Kasumi-1 (cell line): ENCODE measurements at places on chromosomes 12 and 14.

DNA sequence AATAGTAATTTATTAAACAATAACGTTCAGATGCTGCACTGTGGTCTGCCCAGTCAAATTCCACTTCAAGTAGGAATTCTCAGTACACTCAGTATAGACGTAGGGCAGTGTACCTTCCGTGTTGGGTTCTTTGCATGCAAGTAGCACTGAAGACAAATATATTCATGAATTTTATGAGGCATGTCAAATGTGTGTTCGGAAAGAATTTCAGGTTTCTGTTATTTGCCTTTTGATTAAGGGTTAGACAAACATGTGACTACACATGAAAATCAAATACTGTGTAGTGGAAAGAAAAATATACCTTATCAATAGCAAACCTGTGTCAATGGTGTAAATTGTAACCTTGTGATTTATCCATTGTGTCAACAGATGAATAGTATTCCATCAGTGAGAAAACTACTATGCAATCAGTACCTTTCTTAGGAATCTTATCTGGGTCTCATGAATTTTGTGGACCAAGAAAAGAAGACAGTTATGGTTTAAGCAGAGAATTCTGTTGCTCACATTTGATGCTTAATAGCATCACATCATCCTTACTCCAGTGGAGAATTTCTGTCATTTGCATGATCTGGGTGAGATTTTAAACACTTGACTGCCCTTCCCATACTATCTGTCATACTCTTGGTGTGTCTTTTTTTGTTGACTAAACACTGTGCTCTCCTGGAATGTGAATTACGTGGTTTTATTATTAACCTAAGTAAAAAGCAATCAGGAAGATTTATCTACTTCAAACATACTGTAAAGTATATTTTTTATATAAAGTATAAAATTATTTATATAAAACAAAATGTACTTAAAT is 13.3 kb downstream of the TMEM260 start:
- no peak for DNase-seq

GRCh38 chr14:69574263-69574953 is at the start of gene CCDC177:
TSS of gene CCDC177 (minus strand) at chr14:69574871. CDS start at chr14:69573622, 1,249 bp downstream.
- peak; percentile 47 for DNase-seq

- no peak for DNase-seq
Observed at GRCh38 chr12:18492372-18493025, 231.2 kb downstream of the PIK3C2G start.

GRCh38 chr12:24415934-24416333 is 466.5 kb upstream of the SOX5 start:
- DNase-seq: no peak

DNA sequence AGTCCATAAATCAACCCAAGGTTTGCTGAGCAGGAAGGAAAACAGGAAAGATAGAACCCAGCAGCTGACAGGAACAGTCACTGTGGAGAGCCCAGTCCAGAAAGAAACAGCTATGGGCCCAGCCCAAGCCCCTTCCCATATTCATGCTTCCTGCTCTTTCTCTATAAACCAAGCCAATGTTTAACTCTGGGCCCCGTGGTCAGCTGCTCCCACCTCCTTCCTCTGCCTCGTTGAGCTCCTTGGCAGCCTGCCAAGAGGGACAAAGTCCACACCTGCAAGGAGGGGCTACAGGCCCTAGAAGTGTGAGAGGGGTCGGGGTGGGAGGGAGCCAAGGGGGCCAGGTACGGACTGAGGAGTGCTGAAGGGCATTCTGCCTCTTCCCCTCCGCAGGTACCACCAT is 10.0 kb downstream of the SLC6A13 start:
- DNase-seq: no peak

DNA sequence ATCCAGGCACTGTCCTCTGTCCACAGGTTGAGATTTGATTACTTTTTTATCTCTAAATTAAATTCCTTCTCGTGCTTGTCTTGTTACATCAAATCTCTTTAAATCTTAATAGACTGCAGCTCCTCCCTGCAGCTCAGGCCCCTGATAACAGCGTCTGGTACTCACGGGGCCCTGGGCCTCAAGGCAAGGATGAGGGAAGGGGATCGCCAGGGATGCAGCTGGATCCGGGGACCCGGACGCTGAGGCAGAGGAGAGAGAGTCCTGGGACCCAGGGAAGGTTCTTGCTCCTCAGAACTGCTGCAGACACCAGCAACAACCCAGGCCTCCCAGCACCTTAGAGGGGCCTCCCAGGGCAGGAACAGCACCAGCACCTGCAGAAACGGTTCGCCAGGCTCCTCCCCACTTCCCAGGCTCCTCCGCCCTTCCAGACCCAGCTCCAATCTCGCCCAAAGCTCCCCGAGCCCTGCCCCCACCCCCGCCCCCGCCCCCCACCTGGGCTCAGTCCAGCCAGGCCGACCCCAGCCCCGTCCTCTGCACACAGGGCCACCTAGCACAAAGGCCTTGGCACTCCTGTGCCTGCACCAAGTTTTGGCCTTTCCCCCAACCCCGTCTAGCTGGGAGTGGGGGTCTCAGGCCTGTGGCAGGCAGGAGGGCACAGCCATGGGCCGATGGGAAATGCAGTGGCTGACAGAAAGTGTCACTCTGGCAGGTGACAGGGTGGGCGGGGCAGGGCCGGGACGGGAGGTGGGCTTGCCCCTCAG is 60.3 kb upstream of the GALNT9 start:
- no peak for DNase-seq

DNA sequence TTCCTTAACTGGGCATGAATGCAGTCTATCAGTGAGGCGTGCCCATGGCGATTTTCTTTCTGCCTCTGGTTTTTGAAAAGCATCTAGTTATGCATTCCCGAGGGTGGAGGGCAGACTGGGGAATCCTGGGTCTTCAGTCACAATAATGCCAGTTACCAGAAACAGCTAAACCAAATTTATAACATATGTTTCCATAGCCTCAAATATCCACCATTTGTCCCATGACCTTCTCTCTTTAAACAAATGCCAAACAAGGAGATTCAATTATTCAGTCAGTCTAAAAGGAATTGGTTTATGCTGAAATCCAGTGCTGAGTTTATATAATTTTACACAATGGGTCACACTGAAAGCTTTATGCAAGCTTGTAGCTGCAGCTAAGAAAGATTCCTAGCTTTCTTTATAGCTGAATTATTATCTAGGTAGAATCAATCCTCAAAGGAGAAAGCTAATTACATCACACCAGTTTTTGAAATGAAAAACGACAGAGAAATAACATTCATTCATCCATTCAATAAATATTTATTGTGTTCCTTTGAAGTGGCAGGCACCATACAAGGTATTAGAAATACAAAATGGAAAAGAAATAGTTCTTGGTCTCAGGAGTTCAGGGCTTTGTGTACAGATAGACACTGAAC is 131.3 kb upstream of the RAP1B start:
- DNase-seq: no peak

- no peak for DNase-seq
Observed at GRCh38 chr14:53569446-53569845, 387.2 kb downstream of the BMP4 start.

DNA sequence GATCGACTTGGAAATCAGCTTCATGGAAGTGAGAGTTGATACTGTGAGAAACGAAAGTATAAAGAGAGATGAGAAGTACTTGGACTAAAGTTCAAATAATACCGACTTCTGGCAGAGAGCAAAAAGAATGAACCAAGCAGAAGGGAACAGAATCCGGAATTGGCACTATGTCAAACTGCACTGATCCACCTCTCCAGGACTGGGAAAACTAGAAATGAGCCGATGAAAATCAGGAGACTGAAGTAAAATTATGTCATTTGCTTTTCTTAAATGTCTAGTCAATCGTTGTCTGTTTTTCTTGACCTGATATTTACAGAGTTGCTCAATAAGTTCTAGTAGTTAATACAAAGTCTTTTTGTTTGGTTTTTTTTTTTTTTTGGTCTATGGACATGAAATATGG is 163.0 kb upstream of the FOXG1 start:
- no peak for DNase-seq
